Activated CD8-positive, alpha-beta memory T cell treated with anti-CD3 and anti-CD28 coated beads for 4 hours (primary cell): ENCODE measurements at places on chromosomes 13 and 19.

DNA sequence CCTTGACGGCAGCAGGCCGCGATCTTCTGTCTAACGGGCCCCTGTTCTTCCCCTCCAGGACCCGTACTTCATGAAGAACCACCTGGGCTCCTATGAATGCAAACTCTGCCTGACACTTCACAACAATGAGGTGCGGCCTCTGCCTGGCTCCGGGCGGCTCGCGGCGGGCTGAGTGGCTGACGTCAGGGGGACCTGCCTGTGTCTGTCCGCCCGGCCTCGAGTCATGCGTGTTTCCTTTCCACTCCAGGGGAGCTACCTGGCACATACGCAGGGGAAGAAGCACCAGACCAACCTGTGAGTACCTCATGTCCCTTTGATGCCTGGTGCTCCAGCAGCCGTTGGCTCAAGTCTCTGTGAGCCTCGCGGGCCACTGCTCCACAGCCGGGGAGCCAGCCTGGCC is 4.6 kb upstream of the AMH start:
- no peak for DNase-seq

GRCh38 chr19:18659281-18660050 is 22.6 kb downstream of the KLHL26 start:
- no peak for DNase-seq

- DNase-seq, result no peak
Measured at GRCh38 chr19:53581871-53582279, 43.9 kb downstream of the ZNF331 start.

DNA sequence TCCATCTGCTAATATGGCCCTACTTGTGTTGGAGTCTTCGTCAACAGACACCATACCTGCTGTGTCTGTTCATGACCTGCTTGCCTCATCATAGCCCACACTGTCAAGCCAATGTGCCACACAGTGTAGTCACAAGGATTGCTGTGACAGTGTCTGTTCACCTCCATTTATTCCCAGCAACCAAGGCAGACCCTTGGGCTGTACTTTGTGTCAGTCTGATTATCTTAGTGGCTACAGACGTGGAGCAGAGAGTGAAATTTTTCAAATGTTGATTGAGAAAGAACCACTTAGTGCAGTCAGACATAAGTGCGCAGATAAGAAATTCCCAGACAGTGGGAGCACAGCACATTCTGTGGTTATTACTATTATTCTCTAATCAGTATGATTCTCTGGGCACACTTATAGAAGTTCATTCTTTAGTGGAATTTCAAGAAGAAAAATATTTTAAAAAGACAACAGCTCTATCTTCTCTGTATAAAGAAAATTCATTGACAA is 184.6 kb downstream of the GPC6 start:
- DNase-seq, result no peak

- DNase-seq, result no peak
Measured at GRCh38 chr13:82879921-82880320, 1002.4 kb downstream of the SLITRK1 start.

DNA sequence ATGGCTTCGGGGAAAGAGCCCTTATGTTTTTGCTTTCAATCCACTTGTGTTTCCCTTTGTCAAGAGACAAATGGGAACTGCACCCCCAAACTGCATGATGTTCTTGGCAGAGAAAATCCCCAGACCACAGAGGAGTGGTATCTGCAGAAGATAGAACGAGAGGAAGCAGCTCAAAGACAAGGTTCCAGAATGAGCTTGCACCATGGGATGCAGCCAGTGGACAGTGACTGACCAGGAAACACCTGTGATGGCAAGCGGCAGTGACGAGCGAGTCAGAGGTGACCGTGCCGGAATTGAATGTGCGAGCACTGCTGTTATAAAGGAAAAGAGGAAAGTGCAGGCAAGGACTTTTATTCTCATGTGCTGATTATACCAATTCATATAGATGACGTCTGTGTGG is 46.3 kb downstream of the IRS2 start:
- DNase-seq, result no peak

- no peak for DNase-seq
Measured at GRCh38 chr19:2016041-2016807, 710 bp upstream of the BTBD2 start.

DNA sequence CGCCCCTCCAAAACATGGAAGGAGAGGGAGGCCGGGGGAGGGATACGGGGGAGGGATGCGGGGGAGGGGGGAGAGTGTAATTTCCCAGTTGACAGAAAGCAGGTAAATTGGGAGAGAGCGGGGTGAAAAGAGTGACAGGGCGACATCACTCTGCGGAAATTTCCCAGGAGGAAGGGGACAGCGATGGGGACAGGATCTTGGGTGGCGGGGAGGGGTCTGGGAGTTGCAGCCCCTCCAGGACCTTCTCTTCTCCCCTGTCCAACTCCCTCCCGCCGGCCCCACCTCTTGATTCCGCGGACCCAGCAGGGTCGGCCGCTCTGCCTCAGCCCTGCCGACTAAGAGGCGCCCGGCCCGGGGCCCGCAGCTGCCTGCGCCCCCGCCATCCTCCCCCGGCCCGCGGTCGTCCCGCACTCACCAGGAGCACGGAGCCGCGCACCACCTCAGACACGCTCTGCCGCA is 108.0 kb upstream of the DOCK9 start:
- peak; percentile 62 for DNase-seq

GRCh38 chr13:71979616-71980015 is 112.6 kb upstream of the DACH1 start:
- no peak for DNase-seq

DNA sequence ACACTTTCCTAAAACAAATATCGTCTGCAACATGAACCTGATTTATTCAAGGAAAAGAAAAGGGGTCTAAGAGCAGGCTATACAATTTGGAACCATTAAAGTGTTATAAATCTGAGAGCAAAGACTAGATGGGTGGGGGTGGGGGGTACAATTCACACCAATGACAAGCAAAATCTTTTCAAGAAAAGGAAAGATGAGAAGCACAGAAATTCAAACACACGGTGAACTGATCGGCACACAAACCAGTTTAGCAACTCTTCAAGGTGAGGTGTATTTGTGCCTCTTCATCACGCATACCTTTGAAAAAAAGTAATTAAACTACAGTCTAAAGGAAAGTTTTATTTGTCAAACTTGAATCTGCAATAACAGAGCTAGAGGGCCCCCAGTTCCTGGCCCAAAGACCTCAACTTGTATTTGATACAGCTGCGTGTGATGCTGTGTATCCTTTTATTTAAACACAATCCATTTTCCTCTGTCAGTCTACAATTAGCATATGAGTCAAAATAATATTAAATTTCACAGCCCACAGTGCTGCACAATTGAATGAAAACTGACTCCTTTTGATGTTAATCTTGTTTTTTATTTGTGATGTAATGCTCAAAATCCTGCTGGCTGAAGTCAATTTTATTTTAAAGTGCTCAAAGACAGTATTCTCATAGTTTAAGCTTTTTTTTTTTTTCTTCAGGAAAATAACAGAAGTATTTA is 14.2 kb downstream of the EFNB2 start:
- DNase-seq, result no peak

DNA sequence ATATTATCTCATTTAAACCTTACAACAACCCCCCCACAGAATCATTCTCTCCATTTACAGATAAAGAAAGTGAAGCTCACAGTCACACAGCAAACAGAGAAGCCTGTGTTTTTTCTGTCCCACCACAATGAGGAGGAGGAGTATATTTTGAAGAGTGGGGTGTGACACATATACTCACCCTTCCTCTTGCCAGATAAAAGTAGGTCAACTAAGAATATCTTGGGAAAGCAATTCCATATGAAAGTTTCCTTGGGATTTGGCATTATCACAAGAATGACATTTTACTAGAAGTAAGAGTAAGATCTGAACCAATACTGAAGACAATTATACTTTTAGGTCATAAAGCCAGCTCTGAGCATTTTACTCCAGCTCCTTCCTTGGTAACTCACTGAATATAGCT is 287.5 kb upstream of the HTR2A start:
- DNase-seq, result no peak
